NT2/D1 (cell line): ENCODE measurements at places on chromosomes 7 and 10.

DNA sequence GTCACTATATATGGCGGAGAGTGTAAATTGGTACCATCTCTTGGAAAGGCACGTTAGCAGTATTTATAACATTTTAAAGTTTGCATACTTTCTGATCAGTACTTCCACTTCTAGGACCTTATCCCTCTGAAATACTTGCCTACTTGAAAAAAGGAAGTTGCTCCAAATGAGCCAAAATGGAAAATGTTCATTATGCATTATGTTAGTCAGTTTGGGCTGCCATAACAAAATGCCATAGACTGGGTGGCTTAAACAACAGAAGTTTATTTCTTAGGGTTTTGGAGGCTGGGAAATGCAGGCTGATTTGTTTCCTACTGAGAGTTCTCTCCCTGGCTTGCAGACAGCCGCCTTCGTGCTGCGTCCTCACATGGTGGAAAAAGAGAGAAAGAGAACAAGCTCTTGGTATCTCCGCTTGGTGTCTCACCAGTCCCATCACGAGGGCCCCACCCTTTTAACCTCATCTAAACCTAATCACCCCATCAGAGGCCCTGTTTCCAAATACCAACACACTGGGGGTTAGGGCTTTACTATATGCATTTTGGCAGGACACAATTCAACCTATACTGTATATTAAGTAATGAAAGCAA, 6.9 kb downstream of the SNX10 start:
- DNase-seq = no peak

DNA sequence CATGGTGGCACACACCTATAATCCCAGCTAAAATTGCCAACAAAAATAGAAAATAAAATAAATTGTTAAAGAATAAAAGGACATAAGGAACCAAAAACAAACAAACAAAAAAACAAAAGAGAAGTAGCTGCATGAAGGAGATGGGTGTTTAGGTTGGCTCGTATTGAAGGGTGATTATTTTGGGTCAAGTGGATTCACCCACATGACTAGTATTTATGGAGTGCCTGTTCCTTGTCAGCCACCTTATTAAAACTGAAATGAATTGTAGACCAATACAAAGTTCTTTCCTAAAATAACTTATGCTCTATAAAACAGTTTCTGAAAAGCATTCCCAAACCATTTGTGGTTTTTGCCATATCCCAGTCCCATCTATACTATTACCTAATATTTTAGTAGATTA, 138.7 kb downstream of the BTAF1 start:
- no peak for DNase-seq

DNA sequence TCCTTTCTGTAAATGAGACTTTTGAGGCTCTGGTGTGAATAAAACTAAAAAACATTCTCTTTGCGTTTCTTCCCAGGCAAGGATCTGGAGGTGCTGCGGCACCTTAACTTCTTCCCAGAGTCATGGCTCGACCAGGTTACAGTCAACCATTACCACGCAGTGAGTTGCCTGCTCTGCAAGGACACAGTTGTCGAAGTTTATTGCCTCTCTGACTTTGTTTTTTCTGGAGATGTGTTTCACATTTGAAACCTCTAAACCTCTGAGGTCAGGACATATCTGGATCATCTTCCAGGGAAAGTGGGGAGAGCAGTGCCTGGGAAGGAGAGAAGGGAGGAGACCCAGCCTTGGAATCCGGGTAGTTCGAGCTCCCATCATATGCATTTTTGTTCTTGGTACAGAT, 43.4 kb upstream of the PLEKHA1 start:
- no peak for DNase-seq

GRCh38 chr10:95499482-95499989, 61.6 kb downstream of the SORBS1 start:
- DNase-seq = no peak

DNA sequence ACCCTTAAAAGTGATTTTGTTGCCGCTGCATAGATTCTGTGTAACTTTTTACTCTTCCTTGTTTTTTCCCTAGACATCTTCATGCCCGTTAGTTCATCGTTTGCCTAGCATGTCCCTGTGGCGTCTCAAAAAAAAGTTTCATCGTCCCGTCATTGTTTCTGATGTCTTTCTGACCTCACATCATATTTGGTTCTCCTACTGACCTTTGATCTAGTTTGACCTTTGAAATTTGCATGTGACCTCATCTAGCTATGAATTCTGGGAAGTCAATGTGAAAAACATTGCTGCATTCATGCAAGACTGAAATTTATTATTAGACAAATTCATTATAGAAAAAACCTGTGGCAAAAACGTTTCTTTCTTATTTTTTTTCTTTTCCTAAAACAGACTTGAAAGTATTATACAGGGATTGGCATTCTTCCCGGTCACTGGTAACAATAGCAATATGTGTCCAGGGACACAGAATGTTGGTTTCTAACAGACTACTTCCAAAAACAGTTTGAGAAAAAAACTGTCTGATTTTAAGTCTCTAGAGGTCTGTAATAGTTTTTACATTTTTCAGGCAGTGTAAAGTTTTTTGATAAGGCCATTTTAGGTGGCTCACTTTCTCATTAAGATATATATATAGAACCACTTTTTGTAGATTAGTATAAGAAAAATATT, 280.9 kb downstream of the USP6NL start:
- DNase-seq = no peak

GRCh38 chr7:1274121-1274875, 41.6 kb downstream of the UNCX start:
- DNase-seq = no peak

- DNase-seq = no peak
Measured at GRCh38 chr7:151387161-151388006, 22.5 kb downstream of the WDR86 start.

DNA sequence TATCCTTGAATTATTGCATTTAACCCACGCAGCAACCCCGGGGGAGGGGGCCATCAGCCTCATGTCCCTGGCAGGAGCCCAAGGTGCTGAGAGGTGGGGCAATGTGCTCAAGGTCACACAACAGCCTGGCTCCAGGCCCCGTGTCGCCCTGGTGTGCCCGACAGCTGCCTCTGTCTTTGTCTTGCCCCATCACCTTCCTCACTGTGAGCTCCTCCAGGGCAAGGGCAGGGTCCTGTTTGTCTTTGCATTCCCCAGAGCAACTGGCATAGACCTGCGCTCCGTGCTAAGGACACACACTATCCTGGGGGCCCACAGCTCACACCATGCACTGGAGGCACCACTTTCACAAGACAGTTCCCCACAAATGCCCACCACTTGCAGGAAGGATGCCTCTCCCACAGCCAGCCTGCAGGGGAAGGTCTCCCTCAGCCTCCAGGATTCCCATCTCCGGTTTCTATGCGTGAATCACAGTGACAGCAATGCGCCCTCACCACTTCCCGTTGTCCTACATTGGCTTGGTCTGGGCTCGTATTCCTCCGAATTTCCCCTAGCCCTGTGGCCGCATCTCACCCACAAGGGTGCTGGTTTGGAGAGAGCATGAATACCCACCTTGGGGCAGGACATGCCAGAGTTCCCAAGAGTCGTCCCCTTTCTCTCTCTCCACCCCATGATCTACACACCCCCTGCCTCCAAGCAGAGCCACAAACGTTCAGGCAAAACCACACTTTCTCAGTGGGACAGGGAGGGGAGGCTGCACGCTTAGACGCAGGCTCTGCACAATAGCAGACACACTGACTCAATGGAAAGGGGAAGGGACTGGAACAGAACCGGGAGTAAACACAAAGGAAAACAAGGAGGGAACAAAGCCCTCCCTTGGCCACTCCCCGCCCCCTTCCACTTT, 10.3 kb downstream of the ITPRIP start:
- no peak for DNase-seq

DNA sequence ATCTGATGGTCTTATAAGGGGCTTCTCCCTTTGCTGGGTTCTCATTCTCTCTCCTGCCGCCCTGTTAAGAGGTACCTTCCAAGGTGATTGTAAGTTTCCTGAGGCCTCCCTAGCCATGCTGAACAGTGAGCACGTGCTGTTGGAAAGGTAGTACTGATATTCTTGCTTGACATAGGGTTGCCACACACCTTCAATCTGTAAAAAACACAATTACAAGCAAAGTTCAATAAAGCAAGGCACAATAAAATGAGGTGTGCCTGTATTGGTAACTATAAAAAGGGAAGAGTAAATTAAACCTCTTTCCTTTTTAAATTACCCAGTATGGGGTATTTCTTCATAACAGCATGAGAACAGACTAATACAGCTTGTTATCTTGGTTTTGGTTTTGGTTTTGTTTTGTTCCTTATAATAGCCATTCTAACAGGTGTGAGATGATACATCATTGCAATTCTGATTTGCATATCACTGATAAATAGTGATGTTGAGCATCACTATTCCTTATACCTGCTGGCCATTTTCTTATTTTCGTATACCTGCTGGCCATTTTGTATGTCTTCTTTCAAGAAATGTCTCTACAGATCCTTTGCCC, 164.9 kb upstream of the TRIM24 start:
- no peak for DNase-seq
